NCI-H2029 (cell line): ENCODE measurements at places on chromosomes 13 and 19.
A peak's percentile ranks its signal among the peaks of the same experiment; 100 is the strongest.

DNA sequence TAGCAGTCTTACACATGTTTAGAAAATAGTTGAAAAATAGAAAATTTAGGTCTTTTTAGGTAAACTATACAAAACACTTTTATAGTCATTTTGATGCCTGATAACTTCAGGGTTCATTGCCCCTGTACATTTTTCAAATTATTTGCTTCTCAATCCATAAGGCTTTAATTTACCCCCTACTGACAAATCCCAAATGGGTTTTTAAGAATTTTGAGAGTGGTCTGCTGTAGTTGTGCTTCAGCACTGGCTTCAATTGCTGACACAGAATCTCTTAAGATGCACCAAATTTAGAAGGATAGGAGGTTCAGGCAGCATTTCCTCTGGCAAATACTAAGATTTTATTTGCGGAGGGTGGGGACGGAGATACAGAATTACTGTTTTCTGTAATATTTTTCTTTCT lies 89.4 kb downstream of the PCCA start:
- no peak for DNase-seq

- DNase-seq: no peak
These were observed 137.8 kb upstream of the GJB6 start for GRCh38 chr13:20369886-20370361.

DNA sequence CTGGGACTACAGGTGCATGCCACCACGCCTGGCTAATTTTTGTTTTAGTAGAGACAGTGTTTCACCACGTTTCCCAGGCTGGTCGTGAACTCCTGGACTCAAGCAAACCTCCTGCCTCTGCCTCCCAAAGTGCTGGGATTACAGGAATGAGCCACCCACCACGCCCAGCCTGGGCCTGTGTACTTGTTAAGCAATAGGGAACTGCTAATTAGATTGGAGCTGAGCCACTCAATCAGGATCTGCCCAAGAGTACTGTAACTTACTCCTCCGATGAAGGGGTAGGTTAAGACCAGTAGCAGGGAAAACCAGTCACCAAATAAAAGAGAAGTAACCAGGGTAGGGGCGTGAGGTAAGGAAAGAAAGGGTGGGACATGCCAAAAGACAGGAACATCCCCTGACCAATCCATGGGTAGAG lies 2.3 kb downstream of the DDX39A start:
- DNase-seq: no peak

GRCh38 chr13:107884564-107884963 lies 330.8 kb downstream of the LIG4 start:
- no peak for DNase-seq

DNA sequence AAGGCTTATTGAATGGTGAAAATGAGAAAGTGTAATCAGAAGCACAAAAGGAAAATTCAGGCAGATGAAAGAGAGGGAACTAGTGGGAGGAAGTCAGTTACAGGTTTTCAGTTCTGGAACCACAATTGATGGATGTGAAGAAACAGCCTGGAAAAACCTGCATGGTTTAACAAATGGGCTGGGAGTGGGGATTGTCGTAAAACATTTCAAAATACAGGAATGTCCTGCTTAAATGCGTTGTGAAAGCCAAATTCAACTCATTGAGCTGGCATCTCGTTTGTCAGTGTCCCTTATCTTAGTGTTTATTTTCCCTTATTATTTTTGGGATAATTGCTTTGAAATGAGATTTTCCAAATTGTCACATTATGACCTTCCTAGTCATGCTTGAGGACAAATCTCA lies 106.5 kb upstream of the RFC3 start:
- no peak for DNase-seq

GRCh38 chr19:52896431-52897137 lies 851 bp downstream of the ZNF320 start:
- peak; percentile 18 for DNase-seq

DNA sequence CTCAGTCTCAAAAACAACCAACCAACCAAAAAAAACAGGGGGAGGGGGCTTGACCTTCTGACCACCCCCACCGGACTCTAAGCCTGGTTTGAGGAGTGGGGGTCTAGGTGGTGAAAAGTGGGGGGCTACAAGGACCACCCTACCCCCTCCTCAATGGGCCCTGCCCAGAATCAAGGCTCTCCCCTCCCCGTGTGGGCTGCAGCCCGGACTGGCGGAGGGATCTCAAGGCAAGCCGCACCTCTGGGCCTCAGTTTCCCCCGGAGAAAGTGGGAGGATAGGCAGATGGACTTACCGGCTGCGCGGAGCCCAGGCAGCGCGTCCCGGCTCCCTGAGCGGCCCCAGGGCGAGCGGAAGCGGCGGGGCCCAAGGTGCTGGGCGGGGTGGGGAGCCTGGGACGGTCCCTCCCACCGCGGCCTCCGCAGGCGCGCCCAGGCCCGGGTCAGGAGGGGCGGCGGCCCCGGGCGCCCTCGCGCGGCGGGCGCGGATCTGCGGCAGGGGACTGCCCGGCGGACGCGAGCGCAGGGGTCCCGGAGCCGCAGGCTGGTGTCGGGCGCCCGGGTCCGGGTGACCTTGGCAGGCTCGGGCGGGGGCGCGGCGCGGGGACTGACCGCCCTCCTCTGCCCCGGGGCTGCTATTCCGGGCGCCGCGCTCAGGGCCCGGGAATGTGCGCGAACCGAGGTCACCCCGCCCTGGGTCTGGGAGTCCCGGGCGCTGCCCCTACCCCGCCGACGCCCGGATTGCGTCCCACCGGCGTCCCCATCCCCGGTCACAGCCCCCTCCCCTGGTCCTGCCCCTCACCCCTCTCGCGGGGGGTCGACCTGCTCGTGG lies at the start of gene ADAMTSL5:
ADAMTSL5 (minus strand) TSS at position 349 of the 828 bp plus-strand sequence. CDS start 2,076 bp downstream, outside the sequence.
- DNase-seq: no peak

- DNase-seq: no peak
These were observed 99.3 kb downstream of the EPSTI1 start for GRCh38 chr13:42892760-42893159.

DNA sequence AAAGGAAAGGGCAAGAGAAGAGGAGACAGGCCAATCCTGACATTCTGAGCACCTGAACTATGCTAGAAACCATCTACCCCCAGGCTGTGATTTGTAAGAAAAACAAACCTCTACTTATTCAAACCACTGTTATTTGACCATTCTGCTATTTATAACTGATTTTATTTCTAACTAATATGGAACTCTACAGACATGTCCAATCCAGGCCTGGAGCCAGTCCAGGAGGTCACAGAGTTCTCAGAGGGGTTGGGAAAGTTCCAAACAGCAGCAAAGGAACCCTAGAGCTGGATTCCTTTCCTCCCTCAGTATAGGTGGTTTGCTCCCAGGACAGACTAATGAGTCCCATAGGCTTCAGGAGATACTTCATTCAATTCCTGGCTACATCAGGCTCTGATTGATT lies 24.2 kb downstream of the SIAH3 start:
- DNase-seq: no peak

DNA sequence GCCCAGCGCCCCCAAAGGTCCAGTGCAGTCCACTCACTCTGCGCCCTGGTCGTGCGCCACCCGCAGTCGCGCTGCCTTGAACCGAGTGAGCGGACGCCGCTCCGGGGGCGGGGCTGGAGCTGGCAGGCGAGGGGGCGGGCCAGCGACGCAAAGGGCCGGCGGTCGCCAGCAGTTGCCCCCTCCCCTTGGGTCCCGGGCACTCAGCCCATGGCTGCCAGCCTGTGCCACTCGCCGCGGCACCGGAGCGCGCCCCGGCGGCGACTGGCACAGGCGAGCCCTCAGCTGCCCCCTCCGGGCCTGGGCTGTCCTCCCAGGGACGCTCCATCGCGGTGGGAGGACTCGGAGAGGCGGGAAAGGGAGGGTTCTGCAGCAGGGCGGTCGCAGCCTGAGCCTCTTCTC lies at the start of gene S1PR5:
S1PR5 (minus strand) TSS at position 87 of the 399 bp plus-strand sequence. CDS start 2,436 bp downstream, outside the sequence.
- DNase-seq: peak; percentile 20

GRCh38 chr13:45903051-45903813 lies 51.7 kb upstream of the SIAH3 start:
- DNase-seq: no peak

DNA sequence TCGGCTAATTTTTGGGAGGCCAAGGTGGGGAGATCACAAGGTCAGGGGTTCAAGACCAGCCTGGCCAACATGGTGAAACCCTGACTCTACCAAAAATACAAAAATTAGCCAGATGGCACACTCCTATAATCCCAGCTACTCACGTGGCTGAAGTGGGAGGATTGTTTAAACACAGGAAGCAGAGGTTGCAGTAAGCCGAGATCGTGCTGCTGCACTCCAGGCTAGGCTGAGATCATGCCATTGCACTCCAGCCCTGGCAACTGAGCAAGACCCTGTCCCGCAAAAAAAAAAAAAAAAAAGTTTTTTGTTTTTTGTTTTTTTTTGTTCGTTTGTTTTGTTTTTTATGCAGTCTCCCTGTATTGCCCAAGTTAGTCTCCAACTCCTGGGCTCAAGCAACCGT lies 21.2 kb downstream of the MAST1 start:
- DNase-seq: no peak

DNA sequence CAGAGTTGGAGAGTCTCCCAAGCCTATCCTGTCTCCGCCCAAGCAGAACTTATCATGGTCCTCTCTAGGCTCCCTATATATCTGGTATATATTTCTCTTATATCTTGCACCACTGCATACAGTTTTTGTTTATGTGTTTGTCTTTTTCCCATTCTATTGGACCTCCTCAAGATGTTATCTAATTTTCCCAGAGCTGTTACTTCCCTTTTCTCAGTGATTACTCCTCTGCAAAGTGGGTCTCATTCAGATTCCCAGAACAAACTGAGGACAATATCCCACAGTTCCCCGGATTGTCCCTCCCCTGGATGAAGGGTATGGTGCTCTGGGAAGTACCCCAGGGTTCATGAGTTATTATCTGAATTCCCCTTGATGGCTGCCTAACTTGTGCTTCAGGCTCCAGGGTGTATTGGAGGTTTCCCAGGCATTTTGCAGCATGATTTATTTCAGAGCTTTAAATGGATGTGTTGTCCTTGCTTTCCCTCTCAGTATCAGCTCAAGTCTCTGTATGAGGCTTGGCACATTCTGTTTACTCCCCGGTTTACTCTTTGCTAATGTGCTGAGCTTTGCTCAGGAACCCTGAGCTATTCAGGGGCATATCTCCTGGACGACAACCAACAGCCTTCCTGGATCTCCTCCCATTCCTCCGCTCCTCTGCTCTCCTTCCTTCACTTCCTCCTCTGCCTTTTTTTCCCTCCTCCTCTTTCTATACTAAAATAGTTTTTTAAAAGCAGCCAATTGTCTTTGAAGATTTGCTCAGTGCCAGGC lies 329.3 kb downstream of the SPRY2 start:
- no peak for DNase-seq

DNA sequence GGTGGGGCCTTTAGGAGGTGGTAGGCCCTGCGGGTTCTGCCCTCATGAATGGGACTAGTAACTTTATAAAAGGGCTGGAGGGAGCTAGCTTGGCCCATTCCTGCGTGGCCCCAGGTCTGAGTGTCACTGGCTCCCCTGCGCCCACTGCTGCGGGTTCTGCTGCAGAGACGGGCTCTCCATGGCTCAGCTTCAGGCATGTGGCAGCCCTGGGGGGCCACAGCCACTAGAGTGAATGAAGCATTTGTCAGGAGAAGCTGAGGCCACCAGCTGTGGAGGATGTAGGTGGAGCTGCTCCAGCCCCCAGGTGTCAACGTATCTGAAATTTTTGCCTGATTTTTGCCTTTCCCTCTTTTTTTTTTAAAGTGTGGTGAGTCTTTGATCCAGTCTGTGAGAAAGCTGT lies 119.1 kb downstream of the SOX1 start:
- DNase-seq: no peak

- no peak for DNase-seq
These were observed at the start of gene EBI3 for GRCh38 chr19:4229179-4229931. Gene EBI3 (plus strand): TSS chr19:4229523. CDS start chr19:4229551, 28 bp downstream.

- DNase-seq: no peak
These were observed 538.4 kb upstream of the PCDH20 start for GRCh38 chr13:61954092-61954491.

DNA sequence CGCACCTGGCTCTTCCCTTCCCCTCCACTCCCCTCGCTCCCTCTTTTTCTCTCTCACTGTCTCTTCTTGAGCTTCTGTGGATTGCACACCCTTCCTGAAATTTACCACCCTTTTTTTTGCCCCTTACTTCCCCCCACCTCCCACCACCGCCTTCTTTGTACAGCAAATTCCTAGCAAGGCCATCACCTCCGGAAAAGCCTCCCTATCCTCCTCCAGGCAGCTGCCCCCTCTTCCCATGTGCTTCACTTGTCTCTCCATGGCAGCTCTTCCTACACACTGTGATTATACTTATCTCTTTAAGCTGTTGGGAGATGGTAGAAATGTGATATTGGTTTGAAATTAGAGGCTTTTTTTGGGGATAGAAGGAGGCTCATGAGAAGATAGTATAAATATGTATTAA lies 28.3 kb upstream of the KCTD4 start:
- no peak for DNase-seq
